Panc1 (cell line): ENCODE measurements at places on chromosomes 11 and 22.

DNA sequence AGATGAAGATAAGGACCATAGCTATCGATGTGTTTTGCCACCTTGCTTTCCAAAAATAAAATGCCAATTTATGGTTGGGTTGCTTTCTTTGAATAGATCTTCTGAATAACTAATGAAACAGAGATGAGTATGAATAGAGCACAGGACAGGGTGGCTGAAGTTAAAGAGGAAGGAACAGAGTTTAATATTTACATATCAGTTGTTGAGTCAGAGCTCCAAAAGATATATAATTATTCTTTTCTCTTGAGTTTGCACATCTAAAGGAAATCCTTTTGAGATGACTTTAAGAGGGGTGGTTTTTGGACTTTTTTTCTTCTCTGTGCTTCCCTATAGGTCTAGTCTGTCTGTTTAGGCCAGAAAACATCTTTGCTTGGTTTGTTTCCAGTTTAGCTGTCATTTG lies 115.2 kb downstream of the DDX10 start:
- no peak for DNase-seq

DNA sequence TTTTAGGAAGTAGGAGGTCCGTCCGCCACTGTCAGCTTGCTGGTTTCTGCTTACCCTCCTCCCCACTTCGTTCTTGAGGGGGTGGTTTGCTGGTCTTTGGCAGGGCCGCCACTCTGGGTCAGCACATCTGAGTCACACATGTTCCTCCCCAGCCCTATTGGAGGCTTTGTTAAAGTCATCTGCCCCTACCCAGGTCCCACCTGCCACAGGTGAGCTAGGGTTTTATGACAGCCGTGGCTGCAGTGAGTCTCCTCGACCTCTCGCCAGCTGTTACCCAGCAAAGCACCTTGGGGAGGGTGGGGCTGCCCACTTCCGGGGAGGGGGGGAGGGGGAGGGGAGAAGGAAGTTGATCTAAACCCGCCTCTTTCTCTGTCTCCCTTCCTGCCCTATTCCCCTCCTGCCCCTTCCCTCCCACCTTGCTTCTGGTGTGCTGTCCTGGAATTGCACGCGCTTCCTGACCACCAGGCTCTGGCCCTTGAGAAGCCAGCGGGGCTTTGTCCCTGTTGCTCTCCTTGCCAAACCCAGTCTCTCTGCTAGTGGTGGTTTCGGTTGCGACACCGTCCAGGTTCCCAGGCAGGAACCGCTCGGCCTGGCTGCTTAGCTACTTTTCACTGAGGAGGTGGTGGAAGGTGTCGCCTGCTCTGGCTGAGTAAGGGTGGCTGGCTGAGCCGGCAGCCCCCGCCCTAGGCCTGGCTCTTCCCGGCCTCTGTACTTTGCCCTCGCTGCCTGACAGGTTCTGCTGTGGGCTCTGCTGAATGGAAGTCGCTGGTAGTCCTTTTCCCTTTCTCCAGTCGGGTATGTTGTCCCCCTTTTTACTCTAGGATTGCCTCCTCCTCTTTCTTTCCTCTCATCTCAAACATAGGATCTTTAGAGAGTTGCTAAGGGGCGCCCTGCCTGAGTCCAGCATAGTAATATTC lies 28.5 kb downstream of the RCOR2 start:
- no peak for DNase-seq

DNA sequence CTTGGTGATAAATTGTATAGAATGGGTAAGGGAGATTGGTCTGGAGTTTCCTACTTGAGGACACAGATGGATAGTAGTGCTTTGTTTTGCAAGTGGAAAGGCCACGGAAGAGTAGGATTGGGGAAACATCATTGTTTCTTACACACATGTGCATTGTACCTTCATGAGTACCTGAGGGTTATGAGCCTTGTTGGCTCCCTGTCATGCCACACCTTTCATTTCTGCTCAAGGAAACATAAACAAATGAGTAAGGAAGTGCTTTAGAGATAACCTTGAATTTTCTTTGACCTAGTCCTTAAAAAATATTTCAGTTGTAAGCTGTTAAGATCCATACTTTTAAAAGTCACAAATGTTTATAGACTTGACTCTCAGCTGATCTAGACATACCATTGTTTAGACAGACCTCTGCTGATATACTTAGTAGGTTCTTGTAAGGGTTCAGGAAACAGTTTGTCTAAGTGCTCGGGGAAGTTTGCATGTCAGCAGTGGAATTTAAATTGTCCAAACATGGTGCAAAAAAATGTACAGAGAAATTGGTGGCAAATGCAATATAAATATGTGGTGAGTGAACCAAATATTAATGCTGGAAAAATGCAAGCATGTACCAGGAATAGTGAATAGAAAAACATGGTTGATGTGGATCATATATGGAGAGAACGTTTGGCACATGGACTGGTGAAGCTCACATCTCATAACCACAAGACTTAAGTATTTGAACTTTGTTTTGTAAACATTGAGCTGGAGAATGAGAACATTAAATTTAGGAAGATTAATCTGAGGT lies 40.9 kb downstream of the GAS2 start:
- no peak for DNase-seq

DNA sequence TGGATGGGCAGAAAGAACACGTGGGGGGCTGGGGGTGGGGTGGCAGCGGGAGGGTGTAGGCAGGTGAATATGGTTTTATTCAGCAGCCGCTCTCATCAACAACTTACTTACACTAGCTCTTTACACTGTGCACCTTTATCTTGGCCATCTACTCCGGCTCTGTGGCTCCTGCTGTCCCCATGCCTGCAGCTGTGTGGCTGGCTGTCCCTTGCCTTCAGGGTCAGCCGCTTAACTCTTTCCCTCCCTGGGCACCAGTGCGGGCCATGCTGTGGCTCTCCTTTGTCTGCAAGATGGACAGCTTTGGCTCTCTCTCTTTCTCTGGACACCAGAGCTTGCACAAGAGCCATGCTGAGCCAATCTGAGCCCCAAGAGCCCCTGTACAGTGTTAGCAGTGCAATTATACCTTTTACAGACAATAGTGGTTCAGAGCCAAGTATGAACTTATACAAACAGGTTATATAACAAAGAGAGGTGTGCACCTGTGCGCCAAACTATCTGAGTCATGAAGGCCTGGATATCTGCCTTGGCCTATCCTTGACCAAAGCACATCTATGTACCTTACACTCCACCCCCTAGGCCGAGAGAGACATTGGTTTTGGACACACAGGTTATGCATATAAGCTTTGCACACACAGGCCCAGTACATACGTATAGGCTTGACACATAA lies 94.3 kb upstream of the CTSC start:
- no peak for DNase-seq

DNA sequence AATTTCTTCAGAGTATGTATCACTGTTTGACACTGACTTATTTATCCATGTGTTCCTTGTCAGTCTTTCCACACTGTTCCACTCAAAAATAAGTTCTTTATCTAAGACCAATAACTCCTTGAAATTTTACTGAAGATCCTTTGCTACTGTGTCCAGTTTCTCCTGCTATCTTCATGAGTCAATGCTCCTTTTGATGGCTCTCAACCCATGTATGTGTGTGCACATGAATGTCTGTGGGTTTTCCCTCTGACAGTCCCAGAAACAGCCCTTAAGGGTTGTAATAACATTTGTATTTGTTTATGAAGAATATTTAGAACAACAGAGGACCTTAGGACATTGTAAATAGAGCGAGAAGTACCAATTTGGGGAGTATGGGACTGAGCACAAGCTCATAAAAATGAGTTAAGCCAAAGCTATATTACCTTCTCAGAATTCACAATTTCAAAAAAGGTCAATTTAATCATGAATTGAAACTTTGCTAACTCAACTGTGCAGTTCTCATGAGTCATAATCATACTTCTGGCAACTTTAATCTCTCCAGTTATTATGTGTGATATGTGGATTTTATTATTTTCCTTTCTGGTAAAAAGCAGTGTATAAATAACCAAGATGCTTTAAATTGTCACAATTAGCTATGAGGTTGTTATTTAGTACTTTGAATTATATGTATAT lies 533.6 kb downstream of the CNTN5 start:
- no peak for DNase-seq

- DNase-seq, result no peak
Observed at GRCh38 chr11:68071281-68072048, 32.6 kb downstream of the TCIRG1 start.

GRCh38 chr11:20367313-20367948 lies 3.9 kb downstream of the HTATIP2 start:
- peak; percentile 82 for DNase-seq

- no peak for DNase-seq
Observed at GRCh38 chr11:2325719-2326118, 23.9 kb downstream of the TSPAN32 start.

DNA sequence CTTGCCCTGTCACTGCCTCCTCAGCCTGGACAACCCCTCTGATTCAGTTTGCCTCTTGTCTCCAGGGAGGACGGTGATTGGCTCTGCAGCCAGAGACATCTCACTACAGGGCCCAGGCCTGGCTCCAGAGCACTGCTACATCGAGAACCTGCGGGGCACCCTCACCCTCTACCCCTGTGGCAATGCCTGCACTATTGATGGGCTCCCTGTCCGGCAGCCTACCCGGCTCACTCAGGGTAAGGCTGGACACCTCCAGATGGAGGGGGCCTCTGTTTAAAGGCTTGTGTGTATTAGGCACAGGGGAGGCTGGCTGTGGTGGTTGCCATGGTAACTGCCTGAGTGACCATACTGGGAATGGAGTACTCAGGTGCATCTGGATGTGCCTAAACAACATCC lies 8.6 kb downstream of the PHLDB1 start:
- DNase-seq, result no peak

- DNase-seq, result no peak
Observed at GRCh38 chr11:7645206-7645605, 28.1 kb downstream of the CYB5R2 start.

GRCh38 chr22:29702931-29703501 lies 16.8 kb upstream of the CABP7 start:
- no peak for DNase-seq

DNA sequence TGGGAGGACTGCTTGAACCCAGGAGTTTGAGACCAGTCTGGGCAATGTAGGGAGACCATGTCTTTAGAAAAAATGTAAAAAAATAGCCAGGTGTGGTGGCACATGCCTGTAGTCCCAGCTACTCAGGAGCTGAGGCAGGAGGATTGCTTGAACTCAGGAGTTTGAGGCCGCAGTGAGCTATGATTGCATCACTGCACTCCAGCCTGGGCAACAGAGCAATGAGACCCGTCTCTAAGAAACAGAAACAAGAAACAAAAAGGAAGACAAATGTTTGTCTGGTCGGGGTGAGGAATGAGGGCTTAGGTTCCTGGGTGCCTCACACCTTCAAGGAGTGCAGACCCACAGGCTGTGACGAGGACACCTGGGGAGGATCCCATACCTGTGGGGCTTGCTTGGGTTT lies 191.9 kb downstream of the CEP164 start:
- DNase-seq, result no peak

DNA sequence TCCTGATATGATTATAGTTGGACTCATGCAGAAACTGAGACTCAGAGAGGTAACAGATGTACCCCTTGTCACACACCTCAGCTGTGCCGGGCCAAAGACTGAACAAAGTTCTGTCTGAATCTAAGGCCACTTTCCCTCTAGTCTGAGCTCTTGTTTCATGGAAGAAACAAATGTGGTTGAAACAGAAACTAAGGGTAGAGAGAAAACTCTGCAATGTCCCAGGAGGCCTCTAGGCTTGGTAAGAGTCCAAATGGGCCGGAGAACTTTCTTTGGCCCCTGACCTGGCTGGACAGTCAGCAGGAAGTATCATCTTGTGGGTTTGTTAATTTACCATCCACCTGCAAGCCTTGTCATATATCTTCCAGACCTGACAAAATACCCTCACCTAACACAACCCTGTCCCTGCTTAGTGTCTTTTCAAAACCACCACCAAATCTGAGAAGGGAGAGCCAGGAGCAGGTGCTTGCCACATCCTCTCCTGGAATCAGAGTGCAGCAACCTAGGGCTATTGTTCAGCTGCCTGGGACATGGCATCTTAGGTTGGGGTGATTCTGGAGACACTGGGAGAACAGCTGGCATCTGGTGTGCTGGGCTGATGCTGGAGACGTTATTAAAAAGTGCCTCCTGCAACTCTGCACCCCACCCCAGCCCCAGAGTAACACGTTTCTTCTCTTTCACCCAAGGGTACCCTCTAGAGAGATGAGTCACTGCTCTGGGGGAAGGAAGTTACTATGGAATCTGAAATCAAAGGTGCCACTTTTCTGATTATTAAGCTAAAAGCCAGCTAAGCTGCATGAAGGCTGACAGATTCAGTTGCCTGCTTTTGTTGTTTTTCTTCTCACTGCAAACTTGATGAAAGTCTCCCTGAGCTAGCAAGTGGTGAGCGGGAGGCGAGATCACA lies 126.3 kb upstream of the TIMP3 start:
- no peak for DNase-seq

GRCh38 chr22:42892571-42893316 lies 35.7 kb upstream of the ARFGAP3 start:
- no peak for DNase-seq

GRCh38 chr11:102267609-102268008 lies 49.7 kb upstream of the BIRC3 start:
- DNase-seq, result no peak

DNA sequence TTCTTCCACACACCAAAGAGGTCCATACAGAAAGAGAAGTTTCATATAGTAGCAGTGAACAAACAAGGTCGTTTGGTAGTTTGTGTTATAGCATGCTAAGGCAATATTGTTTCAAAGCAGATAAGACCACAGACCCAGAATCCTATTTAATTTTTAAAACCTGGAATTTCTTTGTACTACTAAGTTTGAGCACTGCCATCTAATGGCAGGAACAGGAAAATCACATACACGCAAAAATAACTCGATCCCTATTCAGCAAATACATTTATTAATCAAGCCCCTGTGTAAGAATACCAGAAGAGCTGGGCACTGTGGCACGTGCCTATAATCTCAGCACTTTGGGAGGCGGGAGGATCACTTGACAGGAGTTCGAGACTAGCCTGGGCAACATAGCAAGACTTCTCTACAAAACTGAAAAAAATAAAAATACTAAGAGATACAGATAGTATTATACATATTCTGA lies 2.9 kb upstream of the BTBD10 start:
- no peak for DNase-seq

- no peak for DNase-seq
Observed at GRCh38 chr11:33940538-33940815, 48.6 kb upstream of the LMO2 start.

- DNase-seq, result no peak
Observed at GRCh38 chr22:26891429-26891828, 234.0 kb downstream of the MIAT start.

- DNase-seq, result no peak
Observed at GRCh38 chr11:95516175-95516574, 273.4 kb downstream of the FAM76B start.

GRCh38 chr11:79054636-79055035 lies 386.2 kb downstream of the TENM4 start:
- DNase-seq, result no peak
